ENCODE measurements at places on chromosomes 7 and 10.

- DNase-seq, result no peak
Observed at GRCh38 chr10:112721080-112721698, 228.9 kb upstream of the TCF7L2 start.

GRCh38 chr10:47024399-47025252, 113.4 kb downstream of the PTPN20 start:
- peak; percentile 32 for DNase-seq

DNA sequence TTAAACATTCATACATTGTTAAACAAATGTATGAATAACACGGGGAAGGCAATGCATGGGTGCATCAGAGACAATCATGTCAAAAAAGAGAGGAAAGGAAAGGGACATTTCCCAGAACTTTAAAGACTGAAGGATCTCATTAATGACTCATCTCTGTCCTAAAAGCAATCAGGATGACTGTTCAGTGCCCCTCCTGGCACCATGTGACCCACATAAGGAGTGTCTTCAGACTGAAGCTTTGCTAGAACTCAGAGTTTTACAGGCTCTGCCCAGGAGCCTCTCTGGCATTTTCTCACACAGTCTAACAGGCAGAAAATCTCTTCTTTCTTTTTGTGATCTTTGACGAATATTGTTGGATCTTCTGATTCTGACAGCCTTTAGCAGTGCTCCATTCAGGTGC, 315.3 kb downstream of the OTUD1 start:
- DNase-seq, result no peak

GRCh38 chr10:124292911-124293615, 125.7 kb downstream of the OAT start:
- DNase-seq, result no peak

GRCh38 chr10:45373576-45374349, at the start of gene ALOX5:
TSS of gene ALOX5 (plus strand) at chr10:45374216. CDS start at chr10:45374280, 64 bp downstream.
- peak; percentile 29 for DNase-seq

DNA sequence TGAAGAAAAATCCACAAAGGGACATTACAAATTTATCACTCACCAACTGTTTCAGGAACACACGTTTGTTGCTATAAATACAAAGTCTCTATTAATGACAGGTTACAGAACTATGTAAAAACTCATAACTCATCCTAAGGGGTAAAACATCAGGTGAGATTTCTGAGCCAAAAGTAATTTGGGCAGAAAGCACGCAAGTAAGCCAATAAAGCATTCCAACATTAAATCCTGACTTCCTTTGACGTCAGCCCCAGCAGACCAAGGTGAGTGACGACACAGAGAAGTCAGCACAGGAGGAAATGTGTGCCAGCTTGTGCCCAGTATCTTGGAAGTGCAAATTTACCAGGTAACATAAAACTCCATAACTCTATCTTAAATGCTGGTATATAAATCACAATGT, 45.7 kb downstream of the IMMP2L start:
- no peak for DNase-seq

DNA sequence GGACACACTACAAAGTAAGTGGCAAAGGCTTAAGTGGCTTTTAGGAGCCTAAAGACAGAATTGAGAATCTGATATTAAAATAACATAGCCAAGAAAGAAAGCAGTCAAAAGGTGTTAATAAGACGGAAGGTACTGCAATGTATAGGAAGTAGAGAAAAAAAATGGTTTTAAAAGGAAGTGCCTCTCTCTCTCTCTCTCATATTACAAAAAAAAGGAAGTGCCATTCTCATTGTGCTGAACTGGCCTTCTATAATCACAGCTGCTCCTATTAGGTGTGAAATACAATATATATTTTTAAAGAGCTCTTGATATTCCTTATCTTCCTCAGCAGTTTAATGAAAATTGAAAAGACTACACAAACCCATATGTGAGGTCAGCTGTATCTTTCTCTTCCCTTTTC, 199.4 kb upstream of the NPVF start:
- peak; percentile 45 for DNase-seq

DNA sequence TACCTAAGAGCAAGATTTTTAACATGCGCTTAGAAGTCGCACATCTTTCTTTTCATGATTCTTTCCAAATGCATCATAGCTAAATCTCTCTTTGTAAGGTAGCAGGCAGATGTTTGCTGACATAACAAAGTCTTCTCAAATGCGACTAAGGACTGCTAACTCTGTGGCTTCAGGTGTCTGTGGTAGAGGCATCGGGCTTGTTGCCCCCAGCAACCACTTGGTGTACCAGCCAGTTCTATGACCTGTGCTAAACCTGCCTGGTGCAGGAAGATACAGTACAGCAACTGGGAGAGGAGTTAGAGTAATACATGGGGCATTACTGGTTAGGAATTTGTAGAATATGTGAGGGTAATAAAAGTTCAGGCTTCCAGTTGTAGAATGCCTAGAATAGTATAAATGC, 654.1 kb downstream of the NRG3 start:
- DNase-seq, result no peak

DNA sequence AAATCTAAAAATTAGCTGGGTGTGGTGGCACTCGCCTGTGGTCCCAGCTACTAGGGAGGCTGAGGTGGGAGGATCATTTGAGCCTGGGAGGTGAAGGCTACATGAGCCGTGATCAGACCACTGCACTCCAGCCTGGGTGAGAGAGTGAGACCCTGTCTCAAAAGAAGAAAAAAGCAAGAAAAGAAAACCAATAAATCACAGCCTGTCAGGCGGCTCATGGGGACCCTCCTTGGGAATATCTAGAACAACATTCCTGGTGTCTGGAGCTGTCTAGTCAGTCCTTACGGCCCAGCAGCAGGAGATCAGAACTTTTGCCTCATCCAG, 130.6 kb upstream of the TNRC18 start:
- no peak for DNase-seq

- no peak for DNase-seq
Observed at GRCh38 chr7:98913026-98913425, 34.7 kb downstream of the TRRAP start.

GRCh38 chr7:101814081-101814990, 3.1 kb upstream of the CUX1 start:
- peak; percentile 45 for DNase-seq

GRCh38 chr7:17105701-17106100, 192.8 kb upstream of the AHR start:
- DNase-seq, result no peak

DNA sequence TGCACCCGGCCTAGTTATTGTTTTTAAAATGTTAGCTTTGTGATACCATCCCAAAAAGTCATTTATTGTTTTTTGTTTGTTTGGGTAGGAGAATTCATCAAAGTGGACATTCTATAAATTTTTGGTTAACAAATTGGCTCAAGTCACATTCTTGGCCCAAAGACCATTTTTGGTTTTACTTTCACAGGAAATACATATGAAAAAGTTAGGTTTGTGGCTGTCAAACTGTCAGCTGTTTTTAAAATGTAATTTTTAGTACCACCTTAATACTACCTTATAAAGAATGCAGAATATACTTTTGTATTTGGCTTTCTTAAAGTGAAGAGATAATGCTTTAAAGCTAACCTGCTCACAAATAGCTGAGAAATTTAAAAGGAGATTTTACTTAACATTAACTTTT, 25.1 kb downstream of the TMEM168 start:
- DNase-seq, result no peak

DNA sequence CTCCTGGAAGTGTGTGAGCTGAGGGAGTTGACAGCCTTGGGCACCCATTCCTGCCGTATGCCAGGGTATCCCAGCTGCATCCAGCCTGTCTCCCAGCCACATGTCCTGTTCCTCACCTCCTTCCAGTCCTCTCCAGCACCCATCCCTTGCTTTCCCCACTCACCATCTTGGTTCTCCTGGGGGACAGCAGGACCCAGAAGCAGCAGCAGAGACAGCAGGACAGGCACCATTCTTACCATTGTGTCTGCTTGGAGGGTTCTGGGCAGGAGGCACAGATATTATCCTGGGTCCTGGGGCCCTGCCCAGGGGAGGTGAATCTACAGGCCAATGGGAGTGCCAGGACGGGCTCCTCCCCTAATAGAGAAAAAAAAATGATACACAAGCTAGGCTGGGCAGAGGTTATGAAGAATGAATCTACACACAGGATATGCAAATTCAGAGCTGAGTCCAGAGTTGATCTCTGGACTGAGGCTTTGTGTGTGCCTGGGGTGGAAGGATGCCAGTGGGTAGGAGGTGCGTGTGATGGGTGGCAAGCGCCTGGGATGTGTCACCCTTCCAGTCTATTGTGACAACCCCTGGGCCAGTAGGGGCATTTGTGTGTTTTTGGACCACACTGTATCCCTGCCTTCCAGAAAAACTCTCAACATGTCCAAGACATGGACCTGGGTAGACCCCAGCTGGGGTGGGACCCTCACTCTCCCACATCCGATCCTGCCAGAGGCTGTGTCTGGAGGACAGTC, at the start of gene AZGP1:
Gene AZGP1, minus strand, starts transcription at position 250 of the 740 bp plus-strand sequence. Its CDS starts 11 bp downstream, at position 239.
- no peak for DNase-seq

DNA sequence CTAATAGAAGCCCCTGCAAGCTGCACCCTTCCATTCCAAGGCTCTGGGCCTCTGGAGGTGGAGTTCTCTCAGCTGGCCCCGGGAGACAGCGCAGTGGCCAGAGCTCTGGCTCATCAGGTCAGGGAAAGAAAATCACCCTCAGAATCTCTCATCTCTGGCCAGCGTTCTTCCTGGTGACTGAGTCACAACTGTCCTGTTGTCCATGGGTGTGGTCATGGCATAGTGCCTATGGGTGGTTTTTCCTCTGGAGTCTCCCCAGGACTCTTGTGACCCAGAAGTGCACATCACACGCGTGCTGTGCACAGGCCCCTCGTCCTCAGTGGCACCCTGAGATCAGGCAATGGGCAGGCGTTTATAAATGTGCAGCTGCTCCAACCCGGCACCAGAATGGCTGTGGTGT, 27.4 kb upstream of the FXYD4 start:
- no peak for DNase-seq

DNA sequence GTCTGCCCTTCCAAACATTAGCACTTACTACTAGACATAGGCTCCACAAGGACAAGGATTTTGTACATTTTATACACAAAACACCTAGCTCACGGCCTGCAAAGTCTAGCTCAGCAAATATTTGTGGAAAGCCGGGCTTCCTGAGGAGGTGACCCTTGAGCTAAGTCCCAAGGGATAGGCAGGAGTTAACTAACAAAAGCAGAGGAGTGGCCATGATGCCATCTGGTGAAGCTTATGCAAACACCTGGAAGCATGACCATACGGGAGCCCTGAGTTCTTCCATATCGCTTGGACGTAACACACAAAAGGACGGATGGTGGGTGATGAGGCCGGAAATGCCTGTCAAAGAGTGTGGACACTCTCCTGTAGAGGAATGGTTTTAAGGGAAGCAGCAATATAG, 25.9 kb upstream of the YAE1 start:
- no peak for DNase-seq

- DNase-seq, result no peak
Observed at GRCh38 chr10:76169246-76169645, 737.8 kb downstream of the LRMDA start.

- no peak for DNase-seq
Observed at GRCh38 chr7:50628434-50629084, 63.4 kb upstream of the DDC start.
